ENCODE measurements at places on chromosomes 3 and 15. TPM values are rescaled to one million over a fixed set of nuclear protein-coding genes. Genes with fewer than 3 reads are reported as not detected.
A peak's percentile ranks its signal among the peaks of the same experiment; 100 is the strongest.

ACTRT3 gene
- 1.8 TPM for total RNA-seq

CHCHD4 gene
- 9.4 TPM for total RNA-seq

FBXO40 gene
- not detected for total RNA-seq

IL17RE gene
- 3.9 TPM for total RNA-seq

DNA sequence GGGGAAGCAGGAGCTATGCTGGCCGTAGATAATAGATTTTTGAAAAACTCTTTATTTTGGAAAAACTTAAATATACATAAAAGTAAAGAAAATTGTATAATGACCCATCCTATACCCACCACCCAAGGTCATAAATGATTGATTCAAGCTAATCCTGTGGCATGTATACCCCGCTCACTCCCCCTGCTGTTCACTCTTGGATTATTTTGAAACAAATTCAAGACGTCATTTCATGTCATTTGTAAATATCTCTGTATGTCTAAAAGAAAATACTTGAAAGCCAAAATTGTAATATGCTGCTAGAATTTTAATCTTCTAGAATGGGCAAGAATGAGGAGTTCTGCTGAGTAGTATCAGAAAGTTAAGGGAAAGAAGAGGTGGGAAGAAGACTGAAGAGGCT lies 241.7 kb downstream of the FEZF2 start:
- no peak for DNase-seq

DNA sequence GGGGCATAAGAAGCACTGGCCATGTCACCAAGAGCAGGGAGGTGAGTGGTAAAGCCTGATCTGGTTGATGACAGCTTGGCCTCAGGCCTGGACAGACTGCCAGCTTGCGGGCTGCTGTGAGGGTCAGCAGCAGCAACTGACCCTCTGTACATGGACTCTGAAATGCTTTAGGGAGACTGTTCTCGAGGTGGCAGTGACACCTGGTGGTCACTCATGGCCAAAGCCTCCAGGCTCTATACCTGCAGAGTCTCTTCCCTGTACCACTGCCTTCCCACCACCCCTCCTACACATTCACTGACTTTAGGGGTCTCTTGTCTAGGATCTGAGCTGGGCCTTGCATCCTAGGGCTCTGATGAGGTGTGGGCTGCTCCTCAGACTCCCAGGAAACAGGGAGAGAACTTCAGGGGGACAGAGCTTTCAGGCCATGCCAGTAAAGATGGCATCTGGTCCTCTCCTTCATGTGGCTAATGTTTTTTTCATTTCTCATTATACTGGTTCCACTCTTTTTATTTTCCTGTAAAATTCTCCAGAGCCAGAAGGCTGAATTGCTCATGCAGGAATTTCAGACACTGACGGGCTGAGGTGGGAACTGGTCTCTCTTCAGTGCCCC lies 17.2 kb upstream of the TIMP4 start:
- DNase-seq, result peak; percentile 74

DNA sequence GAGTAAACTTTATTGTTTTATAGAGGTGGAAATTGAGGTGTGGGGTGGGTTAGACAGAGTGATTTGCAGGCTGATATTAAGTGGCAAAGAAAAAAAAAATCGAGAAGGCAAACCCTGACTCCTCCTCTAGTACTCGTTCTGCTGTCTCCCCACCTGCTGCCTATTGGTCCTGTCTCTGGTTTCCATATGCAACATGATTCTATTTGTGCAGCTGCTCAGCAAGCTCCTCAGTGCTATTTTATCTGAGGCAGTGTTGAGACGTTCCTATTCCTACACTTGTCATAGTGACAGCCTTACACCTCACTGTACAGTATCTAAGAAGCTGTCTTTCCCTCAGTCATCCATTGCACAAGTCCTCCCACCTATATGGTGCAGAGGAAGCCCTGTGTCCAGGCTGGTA lies 45.1 kb downstream of the RSL24D1 start:
- DNase-seq, result no peak

DNA sequence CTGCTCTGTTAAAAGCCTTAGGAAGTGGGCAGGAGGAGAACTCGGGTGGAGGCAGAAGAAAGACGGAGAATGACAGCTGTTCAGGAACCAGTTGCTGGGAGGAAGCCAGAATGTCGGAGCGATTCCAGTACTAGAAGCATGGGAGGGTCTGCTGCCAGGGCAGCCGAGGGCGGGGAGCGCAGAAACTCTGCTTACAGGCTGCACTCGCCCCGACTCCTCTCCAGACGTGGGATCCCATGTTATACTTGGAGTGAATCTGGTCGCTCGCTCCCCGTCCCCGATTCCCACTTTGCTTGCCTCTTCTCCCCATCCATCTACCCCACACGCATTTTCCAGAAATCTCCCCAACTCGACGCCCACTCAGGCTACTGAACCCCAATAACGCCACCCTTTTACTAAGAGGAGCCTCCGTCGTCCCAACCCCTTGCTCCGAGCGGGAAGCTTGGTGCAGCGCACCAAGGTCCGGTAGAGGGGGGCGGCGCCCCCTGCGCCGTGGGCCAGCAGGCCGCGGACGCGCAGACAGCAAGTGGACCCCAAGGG lies 665 bp downstream of the GATM start:
- DNase-seq, result peak; percentile 66
